ENCODE measurements at places on chromosomes 2 and 18.

DNA sequence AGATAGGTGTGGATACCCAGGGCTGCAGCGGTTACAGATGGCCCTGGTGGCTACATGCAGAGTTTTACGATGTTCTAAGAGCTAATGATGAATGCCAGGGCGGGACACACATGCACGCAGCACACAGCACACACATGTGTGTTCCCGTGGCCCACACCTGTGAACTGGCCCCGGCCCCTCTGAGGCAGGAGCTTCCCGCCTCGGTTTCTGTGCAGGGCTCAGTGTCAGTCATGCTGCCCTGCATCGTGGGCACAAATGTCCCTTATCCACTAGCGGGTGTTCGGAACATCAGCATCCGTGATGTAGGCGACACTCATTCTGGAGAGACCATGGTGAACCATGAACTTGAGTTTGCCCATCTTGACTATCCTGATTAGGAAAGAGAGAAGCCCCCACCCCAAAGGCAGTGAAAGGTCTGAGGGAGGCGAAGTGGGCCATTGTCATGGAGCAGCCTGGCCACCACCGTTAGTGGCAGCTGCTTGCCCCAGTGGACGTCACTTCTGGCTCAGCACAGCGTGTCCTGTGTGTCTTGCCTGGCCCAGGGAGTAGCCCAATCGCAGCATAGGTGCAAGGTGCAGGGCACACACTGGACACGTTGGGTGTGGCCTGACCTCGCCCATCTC lies 43.8 kb downstream of the DCDC2C start:
- DNase-seq: no peak

GRCh38 chr18:2855560-2856350 lies 8.9 kb downstream of the EMILIN2 start:
- no peak for DNase-seq

DNA sequence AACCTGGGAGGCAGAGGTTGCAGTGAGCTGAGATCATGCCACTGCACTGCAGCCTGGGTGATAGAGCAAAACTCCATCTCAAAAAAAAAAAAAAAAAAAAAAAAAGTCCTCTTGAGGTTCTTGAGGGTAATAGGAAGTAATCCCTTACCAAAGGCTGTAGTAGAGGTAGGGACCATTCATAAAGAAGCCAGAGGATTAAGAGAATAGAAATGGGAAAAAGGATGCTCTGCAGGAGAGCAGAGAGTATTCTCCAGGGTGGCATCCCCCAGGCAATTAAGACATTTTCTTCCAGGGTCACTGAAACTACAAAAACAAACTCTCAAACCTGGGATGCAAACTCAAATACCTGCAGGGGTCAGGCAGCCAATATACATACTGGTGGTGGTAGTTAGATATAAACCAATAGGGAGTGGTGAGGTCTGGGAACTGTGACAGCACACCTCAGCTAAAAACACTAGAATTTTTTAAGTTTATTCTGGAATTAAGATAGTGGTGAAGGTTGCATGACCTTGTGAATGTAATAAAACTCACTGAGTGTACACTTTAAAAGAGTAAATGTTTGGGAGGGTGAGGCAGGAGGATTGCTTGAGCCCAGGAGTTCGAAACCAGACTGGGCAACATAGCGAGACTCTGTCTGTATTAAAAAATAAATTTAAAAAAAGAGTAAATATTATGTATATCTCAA lies 24.7 kb downstream of the RAPH1 start:
- DNase-seq: no peak

- DNase-seq: no peak
These were observed 181.0 kb upstream of the ETAA1 start for GRCh38 chr2:67216103-67216502.

GRCh38 chr2:7665880-7666279 lies 748.7 kb downstream of the RNF144A start:
- no peak for DNase-seq

DNA sequence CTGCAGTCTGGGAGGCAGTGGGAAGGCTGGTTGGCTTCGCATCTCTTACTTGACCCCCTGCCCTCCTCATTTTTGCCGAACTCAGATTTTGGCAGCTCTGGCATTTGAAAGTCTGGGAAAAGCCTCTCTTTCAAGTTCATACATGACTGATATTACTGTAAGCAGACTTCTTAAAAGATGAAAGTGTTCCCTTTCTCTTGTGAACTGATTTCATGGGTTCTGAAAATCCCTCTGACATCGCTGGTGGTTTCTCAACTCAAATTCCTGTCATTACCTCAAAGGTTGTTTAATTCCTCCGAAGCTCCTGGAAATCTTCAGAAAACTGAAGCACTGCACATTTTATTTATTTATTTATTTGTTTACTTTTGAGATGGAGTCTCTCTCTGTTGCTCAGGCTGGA lies 16.9 kb upstream of the SLC38A11 start:
- DNase-seq: no peak

DNA sequence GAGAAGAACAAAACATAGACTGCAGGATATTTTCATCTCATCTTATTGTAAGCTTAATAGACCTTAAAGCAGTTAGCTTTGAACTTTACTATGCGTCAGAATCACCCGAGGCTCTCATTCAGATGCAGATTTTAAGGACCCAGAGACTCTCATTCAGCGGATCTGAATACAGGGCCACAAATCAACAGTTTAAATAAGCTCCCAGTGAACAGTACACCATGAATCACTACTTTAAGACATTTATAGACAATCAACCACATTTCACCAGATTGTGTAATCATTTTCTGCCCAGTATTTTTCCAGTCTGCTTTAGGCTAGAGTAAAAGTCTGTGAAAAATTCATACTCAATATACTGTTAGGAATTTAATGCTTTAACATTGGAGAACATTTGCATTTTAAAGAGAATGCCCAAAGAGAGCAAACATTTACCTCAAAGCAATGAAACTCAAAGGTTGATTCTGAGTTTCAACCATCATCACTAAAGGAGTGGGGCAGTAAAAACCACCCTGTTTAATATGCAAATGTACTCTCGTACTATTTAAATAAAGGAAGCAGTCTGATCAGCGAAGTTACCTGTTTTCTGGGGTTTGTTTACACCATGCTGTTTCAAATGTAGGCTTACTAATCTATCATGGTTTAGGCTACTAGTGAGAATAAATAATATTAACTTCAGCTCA lies 11.0 kb upstream of the ALPK2 start:
- DNase-seq: no peak

DNA sequence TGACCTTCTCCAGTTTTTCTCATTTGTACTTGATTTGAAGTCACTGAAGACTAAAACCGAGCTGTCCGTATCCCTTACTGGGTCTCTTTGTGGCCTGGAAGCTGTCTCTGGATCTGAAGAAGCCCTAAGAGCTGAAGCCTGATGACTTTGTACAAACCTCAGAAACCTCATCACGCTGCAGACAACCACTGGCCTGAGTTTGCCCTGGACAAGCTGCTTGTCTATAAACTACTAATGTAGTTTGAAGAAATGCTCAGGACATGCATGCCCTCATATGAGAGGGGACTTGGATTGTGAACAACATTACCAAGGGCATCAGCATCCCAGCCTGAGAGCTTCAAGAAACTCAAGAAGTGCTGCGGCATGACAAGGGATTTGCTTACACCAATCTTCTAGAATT lies 79.3 kb upstream of the CBLN2 start:
- no peak for DNase-seq

GRCh38 chr2:69615969-69616368 lies 27.6 kb downstream of the AAK1 start:
- DNase-seq: no peak

GRCh38 chr2:112757265-112757664 lies 7.1 kb downstream of the CKAP2L start:
- DNase-seq: no peak

DNA sequence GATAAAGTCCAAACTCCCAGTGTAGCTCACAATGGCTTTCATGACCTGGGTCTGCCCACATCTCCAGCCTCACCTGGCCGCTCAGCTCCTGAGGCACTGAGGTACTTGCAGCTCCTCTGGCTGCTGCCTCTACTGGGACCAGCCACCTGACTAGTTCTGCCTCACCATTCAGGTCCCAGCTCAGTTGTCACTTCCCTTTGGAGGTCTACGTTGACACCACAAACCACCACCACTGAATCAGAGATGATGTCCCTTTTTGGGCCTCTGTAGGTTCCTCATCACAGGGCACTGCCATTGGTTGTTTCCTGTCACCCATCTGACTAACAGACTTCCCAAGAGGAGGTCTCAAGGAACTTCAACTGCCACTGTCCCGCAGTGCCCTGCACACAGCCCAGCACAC lies 21.2 kb downstream of the SPP2 start:
- no peak for DNase-seq

DNA sequence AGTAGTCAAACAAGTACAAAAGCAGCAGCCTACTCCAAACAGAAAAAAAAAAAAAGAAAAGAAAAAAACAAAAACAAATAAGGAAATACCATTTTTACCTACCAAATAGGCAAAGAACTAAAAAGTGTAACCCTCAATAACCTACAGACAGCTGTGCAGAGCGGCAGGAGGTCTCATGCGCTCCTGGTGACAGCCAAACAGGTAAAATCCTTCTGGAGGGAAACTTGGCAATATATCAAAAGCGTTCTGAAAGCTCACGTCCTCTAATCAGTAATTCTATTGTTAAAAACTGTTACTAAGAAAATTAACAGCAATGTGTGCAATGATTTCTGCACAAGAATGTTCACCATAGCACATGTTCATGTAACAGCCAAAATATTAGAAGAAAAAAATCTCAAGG lies 105.6 kb downstream of the AFF3 start:
- DNase-seq: peak; percentile 29

- DNase-seq: peak; percentile 73
These were observed 56.2 kb upstream of the CCDC85A start for GRCh38 chr2:56127463-56128152.

DNA sequence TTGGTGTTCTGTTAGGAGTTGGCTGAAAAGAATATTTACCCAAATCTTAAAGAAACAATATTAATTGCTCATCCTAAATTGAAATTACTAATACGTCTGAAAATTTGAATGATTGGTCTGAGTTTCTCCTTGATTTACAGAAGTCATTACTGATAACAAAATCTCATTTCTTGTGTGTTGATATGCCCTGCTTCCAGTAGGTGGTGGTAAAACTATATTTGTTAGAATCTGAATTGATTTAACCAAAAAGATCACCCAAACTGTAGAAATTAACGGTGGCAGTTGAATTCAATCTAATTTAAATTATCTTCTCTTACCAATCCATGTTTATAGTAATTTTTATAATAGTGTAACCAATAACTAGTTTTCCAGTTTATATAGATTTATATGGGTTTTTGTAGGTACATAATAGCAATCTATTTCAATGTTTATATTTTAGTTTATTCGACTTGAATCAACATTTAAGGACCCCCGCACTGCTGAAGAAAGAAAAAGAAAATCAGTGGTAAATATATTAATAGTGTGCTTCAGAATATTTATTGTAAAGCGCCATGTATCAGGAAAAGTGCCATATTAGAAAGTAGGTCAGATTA lies 38.3 kb downstream of the PAPOLG start:
- DNase-seq: no peak
